ENCODE measurements at places on chromosomes 1 and 21.

DNA sequence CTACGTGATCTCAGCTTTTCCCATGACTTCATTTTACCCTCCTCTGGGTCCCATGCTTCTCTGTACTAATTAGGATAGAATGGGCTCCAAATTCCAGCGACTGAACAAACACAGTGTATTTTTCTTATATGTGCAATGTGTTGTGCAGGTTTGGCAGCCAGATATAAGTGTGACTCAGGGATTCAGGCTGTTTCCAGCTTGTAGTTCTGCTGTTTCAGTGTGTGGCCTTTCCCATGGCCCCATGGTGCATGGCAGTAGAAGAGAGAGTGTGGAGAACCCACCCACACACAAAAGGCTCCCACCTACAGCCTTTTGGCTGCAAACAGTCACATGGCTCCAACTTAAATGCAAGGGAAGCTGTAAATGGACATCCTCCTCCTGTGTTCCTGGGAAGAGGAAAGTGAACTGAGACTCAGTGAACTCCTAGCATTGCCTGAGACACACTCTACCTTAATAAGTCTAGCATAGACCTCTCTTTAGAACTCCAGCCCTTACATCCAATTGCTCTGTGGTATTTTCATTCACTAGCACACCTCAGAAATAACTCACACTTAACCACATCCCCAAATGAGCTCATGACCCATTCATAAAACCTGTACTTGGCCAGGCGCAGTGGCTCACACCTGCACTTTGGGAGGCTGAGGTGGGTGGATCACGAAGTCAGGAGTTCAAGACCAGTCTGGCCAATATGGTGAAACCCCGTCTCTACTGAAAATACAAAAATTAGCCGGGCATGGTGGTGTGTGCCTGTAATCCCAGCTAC, 58.7 kb downstream of the KIAA0040 start:
- no peak for DNase-seq

DNA sequence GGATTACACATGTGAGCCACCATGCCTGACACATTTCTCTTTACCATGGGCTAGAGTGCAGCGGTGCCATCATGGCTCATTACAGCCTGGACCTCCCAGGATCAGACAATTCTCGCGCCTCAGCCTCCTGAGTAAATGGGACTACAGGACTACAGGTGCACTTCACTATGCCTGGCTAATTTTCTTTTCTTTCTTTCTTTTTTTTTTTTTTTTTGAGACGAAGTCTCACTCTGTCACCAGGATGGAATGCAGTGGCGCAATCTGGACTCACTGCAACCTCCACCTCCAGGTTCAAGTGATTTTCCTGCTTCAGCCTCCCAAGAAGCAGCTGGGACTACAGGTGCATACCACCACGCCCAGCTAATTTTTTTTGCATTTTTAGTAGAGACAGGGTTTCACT, 14.8 kb upstream of the KIF1B start:
- no peak for DNase-seq

- no peak for DNase-seq
These were observed 19.6 kb downstream of the KANK4 start for GRCh38 chr1:62299426-62300200.

DNA sequence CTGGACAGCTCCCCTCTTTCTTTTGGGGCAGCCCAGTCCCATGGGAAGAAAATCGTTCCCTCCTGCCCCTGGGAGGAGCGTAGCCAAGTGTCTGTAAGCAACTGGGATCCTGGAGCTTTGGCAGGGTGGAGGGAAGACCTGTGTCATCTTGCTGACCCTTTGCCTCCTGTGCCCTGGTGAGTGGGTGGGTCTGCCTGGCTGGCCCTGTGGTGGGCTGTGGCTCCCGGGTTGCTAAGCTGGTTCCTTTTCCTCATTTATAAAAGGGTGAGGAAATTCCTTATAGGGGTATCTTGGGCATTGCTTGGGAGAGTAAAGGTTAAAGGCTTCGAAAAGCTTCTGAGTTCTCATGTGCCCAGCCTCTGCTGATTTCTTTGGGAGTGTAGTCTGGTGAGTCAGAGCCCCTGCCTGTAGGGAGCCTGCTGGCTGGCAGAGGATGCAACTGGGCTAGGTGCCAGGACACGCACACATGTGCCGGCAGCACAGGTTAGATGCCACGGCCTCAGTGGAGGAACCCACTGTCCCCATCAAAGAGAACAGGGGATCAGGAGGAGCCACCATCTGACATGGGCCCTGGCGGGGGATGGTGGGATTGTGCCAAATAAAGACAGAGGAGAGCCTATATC, 85.2 kb downstream of the ARHGEF10L start:
- no peak for DNase-seq

DNA sequence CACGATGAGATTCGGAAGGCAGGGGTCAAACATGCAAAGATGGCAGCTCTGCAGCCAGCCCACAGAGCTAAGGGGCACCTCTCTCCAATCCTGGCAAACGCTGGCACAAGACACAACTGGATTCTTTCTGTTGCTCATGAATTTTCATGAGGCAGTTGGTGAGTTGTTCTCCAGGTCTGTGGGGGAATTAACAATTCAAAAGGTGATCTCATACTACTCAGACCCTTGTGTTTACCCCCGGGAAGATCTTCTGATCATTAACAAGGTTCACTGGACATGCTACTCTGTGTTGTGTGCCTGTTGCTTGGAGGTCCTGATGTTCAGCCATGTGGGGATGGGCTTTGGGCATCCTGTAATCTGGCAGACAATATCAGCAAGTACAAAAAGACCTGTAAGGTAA, 128.9 kb downstream of the HHAT start:
- DNase-seq = no peak

DNA sequence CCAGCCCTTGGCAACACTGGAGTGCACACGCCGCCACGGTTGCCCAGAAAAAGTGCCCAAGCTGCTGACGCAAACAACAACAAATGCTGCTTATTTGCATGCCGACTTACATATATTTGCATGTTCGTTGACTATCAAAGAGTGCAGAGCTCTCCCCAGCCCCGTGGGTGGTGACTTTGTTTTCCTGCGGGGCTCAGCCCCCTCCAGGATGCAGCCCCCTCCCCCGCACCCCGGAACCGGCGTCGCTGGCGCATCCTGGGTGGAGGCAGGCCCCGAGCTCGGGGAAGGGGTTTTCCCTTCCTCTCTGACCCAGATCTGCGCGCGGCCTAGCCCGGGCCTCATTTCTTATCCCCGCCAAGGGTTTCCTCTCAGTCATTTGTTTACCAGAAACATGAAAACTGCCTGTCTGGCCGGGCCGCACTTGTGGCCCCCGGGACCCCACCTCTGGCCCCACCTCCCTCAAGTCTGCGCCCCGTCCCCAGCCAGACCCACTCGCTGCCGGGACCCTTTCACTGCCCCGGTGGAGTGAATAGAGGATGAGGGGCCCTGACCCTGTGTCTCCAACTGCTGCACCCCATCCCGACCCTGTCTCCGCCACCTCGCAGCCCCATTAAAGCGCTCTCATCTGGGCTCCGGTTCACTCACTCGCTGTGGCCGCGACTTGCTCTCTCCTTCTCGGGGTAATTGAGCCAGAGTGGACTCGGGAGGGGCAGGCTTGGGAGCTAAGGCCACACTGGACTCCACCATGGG, 5.5 kb downstream of the TNFRSF25 start:
- DNase-seq = no peak

DNA sequence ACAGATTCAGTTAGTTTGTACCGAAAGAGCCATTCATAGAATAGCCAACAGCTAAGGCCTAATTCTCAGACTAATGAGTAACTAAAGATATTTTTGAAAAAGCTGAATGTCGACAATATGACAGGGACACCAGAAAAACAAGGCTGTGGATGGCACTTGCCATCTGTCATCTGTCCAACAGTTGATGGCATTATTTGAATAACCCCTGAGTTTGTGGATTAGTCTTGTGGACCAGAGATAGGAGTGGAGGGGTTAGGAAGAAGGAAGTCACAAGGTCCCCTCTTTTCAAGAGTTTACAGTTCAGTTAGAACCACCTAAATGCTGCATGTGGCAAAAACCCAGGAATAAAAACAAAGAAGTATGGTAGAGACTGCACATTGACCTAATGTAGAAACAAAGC, 356.5 kb upstream of the DUSP10 start:
- no peak for DNase-seq

DNA sequence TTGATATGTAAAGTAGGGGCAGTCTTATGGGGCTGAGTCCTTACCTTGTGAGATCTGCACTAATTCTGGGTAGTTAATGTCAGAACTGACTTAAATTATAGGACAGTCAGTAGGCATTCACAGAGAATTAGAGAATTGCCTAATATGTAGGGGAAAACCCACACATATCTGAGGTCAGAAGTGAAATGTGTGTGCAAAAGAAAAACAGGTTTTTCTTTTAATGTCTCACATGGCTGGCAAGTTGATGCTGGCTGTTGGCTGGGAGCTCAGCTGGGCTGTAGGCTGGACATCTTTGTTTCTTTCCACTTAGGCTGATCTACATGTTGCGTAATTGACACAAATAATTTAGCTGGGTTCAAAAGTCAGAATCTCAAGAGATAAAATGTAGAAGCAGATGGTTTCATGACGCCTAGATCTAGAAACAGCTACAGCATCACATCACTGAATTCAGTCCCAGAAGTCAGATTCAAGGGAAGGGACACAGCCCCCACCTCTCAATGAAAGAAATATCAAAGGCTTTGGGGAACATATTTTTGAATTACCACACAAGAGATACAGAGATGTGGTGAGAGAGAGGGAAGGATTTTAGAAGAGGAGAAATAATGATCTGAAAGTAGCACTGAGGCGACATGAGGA, 98.9 kb downstream of the TNFSF18 start:
- no peak for DNase-seq

DNA sequence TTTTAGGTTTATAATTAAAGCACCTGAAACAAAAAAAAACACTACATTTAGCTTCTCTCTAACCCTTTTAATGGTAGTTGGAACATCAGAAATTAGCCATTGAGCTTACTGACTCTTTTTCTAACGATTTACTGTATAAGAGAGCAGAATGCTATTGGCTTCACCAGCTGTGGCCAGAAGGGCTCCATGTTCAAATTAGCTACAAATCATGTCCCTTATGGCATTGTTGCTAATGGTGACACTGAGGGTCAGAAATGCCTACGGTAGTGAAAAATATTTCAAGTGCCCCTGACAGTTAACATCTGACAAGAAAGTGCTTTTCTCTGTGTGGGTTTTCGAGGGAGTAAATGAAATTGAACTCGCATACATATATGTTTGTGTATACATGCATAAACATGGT, 232.7 kb downstream of the NFIA start:
- DNase-seq = no peak

GRCh38 chr1:182784556-182785171, 4.9 kb upstream of the NPL start:
- no peak for DNase-seq

DNA sequence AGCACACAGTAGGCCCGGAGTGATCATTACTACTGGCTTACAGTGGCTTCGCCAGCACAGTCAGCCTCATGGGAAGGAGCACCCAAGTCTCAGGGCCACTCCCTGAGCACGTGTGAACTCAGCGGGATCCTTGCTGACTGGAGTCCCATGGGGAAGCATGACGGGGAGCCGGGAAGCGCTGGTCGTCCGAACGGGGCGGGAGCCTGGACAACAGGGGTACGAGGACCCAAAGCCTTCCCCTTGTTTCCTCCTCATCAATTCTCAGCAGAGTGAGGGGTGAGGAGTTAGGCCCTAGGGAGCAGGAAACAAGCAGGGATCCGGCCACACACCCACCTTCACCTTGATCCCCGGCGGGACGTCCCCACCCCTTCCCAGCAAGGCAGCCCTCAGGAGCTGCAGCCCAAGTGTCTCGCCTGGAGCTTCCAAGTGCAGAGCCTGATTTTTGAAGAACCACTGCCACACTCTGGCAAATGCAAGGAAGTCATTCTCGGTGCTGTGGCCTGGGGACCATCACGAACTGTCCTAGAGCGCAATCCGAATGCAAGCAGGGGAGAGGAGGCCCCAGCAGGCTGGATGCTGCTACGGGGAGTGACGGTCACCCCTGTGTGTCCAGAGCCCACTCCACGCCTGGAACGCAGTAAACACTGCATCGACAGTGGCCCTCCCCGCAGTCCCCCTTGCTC, 35.5 kb downstream of the TOMM20 start:
- peak; percentile 27 for DNase-seq

- DNase-seq = no peak
These were observed 139.6 kb downstream of the NAV1 start for GRCh38 chr1:201678264-201679101.

- no peak for DNase-seq
These were observed 3.4 kb upstream of the PEX10 start for GRCh38 chr1:2415801-2416208.

DNA sequence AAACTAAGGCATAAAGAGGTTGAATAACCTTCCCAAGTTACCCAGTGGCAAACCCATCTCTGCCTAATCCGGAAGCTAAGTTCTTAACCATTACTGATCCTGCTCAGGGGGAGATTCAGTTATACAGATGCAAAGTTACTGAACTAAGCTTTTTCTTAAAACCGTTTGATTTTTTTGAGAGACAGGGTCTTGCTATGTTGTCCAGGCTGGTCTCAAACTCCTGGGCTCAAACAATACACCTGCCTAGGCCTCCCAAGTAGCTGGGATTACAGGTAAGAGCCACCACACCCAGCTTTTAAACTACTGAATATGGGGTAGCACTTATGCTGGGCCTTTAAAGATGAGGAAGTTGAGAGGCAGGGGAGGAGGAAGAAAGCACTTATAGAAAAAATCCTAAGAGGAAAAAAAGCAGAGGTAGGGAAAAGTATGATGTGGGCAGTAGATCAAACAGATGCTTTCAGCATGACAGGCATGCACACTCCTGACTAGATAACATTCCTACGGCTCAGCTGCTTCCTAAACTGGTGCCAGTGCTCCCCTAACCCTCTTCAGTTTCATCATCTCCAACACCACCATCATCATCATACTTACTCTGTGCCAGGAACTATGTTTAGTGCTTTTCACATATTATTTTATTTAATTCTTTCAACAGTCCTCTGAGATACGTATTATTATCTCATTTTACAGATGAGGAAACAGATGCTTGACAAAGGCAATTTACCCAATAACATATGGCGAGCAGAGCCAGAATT, 5.8 kb downstream of the PAFAH2 start:
- DNase-seq = no peak

DNA sequence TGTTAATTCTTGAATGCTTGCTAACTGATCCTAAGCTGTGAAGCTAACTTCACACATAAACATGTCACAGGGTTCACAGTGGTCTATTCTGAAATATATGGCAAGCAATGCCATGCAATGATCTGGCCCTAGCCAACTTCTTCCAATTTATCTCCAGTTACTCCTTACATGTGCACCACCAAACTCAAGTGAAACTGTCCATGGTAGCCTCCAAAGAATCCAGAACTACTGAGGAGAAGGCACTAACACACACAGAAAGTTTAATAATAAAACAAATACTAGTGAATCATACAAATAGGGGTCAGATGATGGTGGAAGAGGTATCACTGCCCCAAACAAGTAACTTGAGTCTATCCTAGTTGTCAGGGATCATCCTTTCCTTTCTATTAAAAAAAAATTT, 172.6 kb upstream of the RAB4A start:
- no peak for DNase-seq

Measured in caudate nucleus (tissue), 63 donors.